ENCODE measurements at places on chromosomes 12 and 14.

- H3K4me1 ChIP-seq: no peaks in the 10 kb centered on the region
- no peak overlapping the region for H3K4me3 ChIP-seq
- H3K27ac ChIP-seq: no peak overlapping the region
- no peak for DNase-seq
- peaks cover 59% of the 10 kb centered on the region for H3K36me3 ChIP-seq
- H3K27me3 ChIP-seq: no peaks in the 10 kb centered on the region
Observed at GRCh38 chr12:51055060-51055459, 6.9 kb downstream of the LETMD1 start.

GRCh38 chr12:2475984-2476383, 318.8 kb upstream of the FKBP4 start:
- no peaks in the 10 kb centered on the region for H3K4me1 ChIP-seq
- peaks cover 8% of the 10 kb centered on the region for H3K27me3 ChIP-seq
- DNase-seq: no peak
- no peak overlapping the region for H3K27ac ChIP-seq
- no peaks in the 10 kb centered on the region for H3K36me3 ChIP-seq
- no peak overlapping the region for H3K4me3 ChIP-seq

- DNase-seq: no peak
- no peak overlapping the region for H3K4me3 ChIP-seq
- no peaks in the 10 kb centered on the region for H3K36me3 ChIP-seq
- H3K4me1 ChIP-seq: no peaks in the 10 kb centered on the region
- no peaks in the 10 kb centered on the region for H3K27me3 ChIP-seq
Observed at GRCh38 chr12:44143175-44143574, 307.3 kb downstream of the TMEM117 start.

DNA sequence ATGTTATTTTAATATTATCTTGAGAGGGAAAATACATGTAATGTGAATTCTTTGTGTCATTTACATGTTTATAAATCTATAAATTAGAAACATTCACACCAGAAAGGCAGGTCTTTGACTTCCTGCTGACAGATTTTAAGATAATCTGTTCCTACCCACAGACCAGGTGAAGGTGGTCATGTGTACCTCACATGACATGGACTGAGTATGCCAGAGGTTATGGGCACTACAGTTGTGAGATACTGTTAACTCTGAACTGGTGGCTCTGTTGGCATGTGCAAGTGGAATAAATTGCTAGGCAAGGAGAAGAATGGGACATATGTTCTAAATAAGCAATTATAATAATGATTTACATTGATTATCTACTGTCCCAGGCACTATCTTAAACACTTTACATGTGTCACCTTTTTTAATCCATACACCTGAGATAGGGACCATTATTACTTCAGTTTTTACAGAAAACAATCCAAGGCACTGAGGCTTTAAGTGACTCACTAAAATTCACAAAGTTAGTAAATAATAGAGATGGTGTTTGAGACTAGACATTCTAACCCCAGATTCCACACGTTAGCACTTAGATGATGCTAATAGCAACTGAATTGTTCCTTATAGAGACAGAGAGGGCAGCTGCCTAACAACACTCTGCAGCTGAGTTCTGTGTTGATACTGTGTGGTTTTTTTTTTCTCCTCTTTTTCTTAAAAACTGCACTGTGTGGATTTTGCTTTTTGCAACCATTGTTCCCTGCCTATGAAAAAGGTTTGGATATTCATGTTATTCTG, 23.8 kb downstream of the SLC16A7 start:
- H3K36me3 ChIP-seq: no peaks in the 10 kb centered on the region
- peak overlapping the region; percentile 4 for H3K4me3 ChIP-seq
- no peaks in the 10 kb centered on the region for H3K27me3 ChIP-seq
- DNase-seq: no peak

GRCh38 chr12:65372574-65372973, 94.1 kb downstream of the MSRB3 start:
- H3K27ac ChIP-seq: no peak overlapping the region
- no peak overlapping the region for H3K4me3 ChIP-seq
- H3K27me3 ChIP-seq: no peaks in the 10 kb centered on the region
- H3K4me1 ChIP-seq: no peaks in the 10 kb centered on the region
- DNase-seq: no peak

DNA sequence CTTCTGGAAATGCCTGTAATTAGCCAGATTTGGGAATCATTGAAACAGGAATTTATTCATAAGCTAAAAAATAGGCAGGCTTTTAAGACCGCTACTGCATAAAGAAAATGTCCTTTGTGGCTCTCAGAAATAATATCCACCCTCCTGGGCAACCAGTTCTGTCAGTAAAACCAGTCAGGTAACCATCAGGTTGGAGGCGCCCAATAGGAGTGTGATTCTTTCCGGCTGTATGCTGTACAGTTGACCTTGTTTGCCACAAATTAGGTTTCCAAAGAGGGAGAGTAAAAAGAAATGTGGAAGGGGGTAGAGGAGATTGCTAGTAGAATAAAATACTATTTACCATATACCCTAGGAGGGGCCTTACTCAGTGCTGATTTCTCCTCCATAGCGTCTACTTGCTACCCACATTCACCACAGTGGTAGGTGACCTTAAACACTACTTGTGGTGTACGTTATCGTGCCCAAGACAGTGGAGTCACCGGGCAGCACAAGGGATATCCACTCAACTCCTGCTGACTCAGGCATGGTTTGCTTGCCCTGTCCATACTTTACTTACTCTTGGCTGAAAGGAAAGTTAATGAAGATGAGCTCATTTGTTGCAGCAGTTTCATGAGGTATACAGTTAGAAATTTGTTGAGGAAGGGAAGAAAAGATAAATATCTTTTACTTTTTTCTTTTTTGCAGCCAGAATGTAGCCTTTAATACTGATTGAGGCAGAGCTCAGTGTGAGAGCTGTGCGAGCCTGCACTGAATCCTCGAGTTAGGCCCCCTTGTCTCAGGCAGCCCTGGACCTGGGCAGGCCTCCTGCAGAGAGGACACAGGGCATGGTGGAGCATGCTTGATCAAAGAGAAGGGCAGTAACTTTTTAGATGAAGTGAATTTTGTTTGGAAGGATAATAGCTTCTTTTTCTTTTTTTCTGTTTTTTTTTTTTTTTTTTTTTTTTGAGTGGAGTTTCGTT, 76.7 kb downstream of the DIP2B start:
- H3K27me3 ChIP-seq: no peaks in the 10 kb centered on the region
- no peak overlapping the region for H3K4me3 ChIP-seq
- H3K4me1 ChIP-seq: peaks cover 8% of the 10 kb centered on the region
- DNase-seq: no peak
- peaks cover 8% of the 10 kb centered on the region for H3K36me3 ChIP-seq
- H3K27ac ChIP-seq: no peak overlapping the region

DNA sequence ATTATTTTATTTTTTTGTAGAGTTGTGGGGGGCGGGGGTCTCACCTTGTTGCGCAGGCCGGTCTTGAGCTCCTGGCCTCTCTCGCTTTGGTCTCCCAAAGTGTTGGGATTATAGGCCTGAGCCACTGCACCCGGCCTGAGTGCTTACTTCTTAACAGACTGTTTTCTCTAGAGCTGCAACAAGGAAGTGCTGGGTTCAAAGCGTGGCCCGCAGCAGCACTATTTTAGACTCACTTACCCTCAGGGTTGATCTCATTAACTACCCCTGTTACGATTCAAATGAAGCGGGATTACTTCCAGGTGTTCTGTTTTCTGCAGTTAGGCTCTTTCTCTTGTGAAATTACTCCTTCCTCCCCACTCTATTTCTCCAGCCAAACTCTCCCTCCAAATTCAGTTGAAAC, 8.7 kb downstream of the A2ML1 start:
- DNase-seq: no peak
- no peak overlapping the region for H3K27ac ChIP-seq
- no peaks in the 10 kb centered on the region for H3K27me3 ChIP-seq
- no peaks in the 10 kb centered on the region for H3K36me3 ChIP-seq
- no peak overlapping the region for H3K4me3 ChIP-seq
- H3K4me1 ChIP-seq: no peaks in the 10 kb centered on the region

DNA sequence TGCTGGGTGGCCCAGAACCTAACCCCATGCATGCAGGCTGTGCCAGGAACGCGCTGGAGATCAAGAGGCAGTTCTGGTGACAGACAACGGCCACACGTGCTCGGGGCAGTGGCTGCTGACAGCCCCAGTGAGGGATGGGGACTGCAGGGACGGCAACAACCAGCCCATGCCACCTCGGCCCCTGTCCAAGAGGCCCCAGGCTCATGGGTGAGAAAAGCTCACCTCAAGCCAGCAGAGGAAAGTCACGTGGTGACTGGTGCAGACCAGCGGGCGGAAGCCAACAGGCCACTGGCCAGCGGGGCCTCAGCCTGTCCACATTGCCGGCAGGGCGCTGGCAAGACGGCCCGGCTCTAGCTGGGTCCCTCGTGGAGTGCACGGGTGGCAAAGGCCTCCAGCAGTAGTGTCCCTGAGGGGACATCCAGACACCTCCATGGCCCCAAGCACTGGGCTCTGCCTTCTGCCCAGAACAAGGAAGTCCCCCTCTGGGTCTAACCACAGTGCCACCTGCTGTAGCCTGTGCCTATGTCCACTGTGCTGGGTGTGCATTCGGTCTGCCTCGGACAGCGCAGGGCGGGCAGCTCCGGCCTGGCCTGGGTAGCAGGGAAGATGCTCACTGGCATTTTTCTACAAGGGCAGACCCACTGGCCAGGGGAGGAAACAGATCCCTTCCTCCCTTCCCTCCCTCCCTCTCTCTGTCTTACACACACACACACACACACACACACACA, 134.1 kb downstream of the NCOR2 start:
- no peak overlapping the region for H3K27ac ChIP-seq
- H3K36me3 ChIP-seq: peaks cover 27% of the 10 kb centered on the region
- H3K4me1 ChIP-seq: no peaks in the 10 kb centered on the region
- no peak overlapping the region for H3K4me3 ChIP-seq

All from CD4-positive, CD25-positive, alpha-beta regulatory T cell (primary cell).